Ovary (tissue), 10 donors: ENCODE measurements at places on chromosomes 2 and 18. TPM values are rescaled to one million over a fixed set of nuclear protein-coding genes. Genes with fewer than 3 reads are reported as not detected.

NR4A2 gene
- total RNA-seq, result 111 TPM

AOX1 gene
- total RNA-seq, result 46.0 TPM

RESP18 gene
- not detected for total RNA-seq

CPLX4 gene
- total RNA-seq, result not detected

CFC1 gene
- not detected for total RNA-seq

SKOR2 gene
- not detected for total RNA-seq

NAT8 gene
- not detected for total RNA-seq

DNA sequence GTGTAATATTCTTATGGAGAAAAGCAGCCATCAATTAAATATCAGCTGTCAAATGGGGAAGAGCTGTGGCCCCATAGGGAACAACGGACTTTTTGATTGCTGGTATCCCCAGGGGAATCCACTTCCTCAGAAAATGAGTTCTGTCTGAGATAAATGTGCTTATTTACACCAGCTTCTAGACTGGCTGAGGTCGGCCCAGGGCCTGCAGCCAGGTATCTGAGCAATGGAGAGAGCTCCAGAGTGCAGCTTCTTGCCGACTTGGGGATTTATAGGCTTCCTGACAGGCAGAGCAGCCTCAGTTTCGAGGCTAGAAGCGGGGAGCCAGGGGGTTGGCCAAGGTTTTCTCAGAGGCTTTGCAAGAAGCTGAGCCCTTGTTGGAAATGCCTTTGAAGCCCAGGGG lies 67.2 kb downstream of the MCFD2 start:
- no peaks in the 10 kb centered on the region for H3K27me3 ChIP-seq
- H3K27ac ChIP-seq, result peak overlapping the region; percentile 96
- DNase-seq, result no peak
- H3K4me3 ChIP-seq, result no peak overlapping the region

DNA sequence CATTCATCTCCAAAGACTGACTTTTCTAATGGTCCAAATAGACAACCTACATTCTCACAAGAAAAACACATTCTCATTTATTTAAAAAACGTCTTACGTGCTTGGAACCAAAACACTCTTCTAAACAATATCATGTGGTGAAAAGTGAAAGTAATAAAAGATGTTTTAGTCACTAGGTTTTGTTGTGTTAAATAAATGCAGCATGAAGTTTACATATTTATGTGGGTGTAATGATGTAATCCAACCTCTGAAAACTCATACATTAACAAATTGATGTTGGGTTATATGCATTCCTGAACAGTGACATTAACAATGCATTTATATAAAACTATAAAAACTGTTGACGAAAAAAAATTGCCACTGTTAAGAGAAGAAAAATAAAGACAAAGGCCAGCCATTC lies 55.1 kb upstream of the ACVR2A start:
- H3K4me1 ChIP-seq, result no peaks in the 10 kb centered on the region
- no peak for DNase-seq
- no peak overlapping the region for H3K4me3 ChIP-seq
- no peaks in the 10 kb centered on the region for H3K27me3 ChIP-seq

GRCh38 chr2:189066037-189066436 lies 91.9 kb downstream of the COL3A1 start:
- no peak overlapping the region for H3K4me3 ChIP-seq
- H3K27me3 ChIP-seq, result no peaks in the 10 kb centered on the region
- no peak overlapping the region for H3K27ac ChIP-seq
- no peaks in the 10 kb centered on the region for H3K36me3 ChIP-seq

GRCh38 chr2:199259671-199260070 lies 198.1 kb downstream of the SATB2 start:
- no peaks in the 10 kb centered on the region for H3K4me1 ChIP-seq
- no peak overlapping the region for H3K4me3 ChIP-seq
- DNase-seq, result no peak
- no peaks in the 10 kb centered on the region for H3K27me3 ChIP-seq

- no peaks in the 10 kb centered on the region for H3K27me3 ChIP-seq
- H3K4me3 ChIP-seq, result no peak overlapping the region
- H3K36me3 ChIP-seq, result no peaks in the 10 kb centered on the region
- no peak for DNase-seq
- peaks cover 3% of the 10 kb centered on the region for H3K4me1 ChIP-seq
Measured at GRCh38 chr18:26909599-26910290, 44.2 kb upstream of the AQP4 start.

- no peak overlapping the region for H3K4me3 ChIP-seq
- H3K27me3 ChIP-seq, result no peaks in the 10 kb centered on the region
- DNase-seq, result no peak
- H3K36me3 ChIP-seq, result no peaks in the 10 kb centered on the region
- no peak overlapping the region for H3K27ac ChIP-seq
Measured at GRCh38 chr2:238247841-238248453, 8.1 kb upstream of the HES6 start.

DNA sequence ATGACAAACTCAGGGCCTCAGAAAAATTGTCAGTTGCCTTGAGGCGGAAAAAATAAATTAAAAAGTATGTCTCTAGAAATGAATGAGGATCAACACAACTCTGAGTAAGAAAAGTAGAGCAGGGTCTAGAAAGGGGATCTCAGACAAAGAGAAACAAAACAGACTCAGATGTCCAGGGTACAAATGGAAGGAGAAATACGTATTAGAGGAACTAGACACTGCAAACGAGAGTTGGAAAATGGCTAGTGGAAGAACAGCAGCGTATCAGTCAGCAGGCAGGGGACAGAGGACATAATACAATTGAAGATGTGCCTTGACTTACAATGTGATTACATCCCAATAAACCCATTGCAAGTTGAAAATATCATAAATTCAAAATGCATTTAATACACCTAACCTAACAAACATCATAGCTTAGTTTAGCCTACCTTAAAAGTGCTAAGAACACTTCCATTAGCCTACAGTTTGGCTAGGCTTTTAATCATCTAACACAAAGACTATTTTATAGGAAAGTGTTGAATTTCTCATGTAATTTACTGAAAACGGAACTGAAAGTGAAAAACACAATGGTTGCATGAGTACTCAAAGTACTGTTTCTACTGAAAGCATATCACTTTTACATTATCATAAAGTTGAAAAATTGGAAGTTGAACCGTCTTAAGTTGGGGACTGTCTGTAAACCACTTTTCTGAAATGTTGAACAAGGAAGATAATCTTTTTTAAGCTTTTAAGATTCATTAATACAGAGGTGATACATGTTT lies 182.8 kb downstream of the NBAS start:
- H3K36me3 ChIP-seq, result no peaks in the 10 kb centered on the region
- no peaks in the 10 kb centered on the region for H3K27me3 ChIP-seq
- H3K27ac ChIP-seq, result no peak overlapping the region
- H3K4me3 ChIP-seq, result no peak overlapping the region

GRCh38 chr18:49016648-49017539 lies 66.1 kb upstream of the SMAD7 start:
- no peak overlapping the region for H3K4me3 ChIP-seq
- DNase-seq, result peak; percentile 63
- H3K27ac ChIP-seq, result no peak overlapping the region

GRCh38 chr18:24136967-24137373 lies 1.9 kb upstream of the CABYR start:
- no peak for DNase-seq
- no peak overlapping the region for H3K27ac ChIP-seq
- peaks cover 5% of the 10 kb centered on the region for H3K4me1 ChIP-seq
- H3K4me3 ChIP-seq, result no peak overlapping the region
- H3K36me3 ChIP-seq, result no peaks in the 10 kb centered on the region

- no peaks in the 10 kb centered on the region for H3K27me3 ChIP-seq
- no peak overlapping the region for H3K27ac ChIP-seq
- H3K4me1 ChIP-seq, result no peaks in the 10 kb centered on the region
- H3K36me3 ChIP-seq, result no peaks in the 10 kb centered on the region
Measured at GRCh38 chr2:187574969-187575750, 20.9 kb upstream of the TFPI start.
